ENCODE measurements at places on chromosomes 3 and 15.

DNA sequence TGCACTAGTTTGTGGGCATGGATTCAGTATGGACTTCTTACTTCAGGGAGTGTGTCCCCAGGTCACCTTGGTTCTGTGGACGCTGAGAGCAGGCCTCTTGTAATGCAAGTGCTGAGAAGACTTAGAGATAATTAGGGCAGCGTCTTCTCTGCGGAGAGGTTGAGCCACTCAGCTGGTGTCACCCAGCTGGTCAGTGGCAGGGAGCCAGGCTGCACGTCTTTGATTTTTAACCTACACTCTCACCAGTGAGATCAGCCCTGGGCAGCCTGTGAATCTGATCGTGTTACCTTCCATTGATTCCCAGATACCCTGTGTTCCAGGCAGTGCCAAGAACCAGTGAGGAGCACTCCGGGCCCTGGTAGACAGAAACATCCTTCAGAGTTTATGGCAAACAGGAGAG lies 92.6 kb downstream of the SLCO3A1 start:
- DNase-seq: no peak

DNA sequence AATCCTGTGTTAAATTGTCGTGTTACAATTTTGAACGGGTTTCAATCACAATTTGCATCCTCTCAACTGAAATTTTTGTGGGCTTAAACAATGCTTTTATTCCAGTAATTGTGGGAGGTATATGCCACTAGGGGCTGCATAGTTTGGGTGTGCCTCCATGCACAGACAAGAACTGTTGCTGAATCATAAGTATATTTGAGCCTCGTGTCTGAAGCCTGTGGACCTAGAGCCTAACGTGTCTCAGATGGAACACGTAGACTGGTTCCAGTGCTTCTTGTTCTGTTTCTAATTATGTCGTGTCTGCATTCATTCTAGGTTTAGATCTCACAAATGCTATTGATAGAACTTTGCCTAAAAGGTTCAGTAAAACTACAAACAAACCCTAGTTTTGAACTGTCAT lies 363.4 kb downstream of the RBMS3 start:
- no peak for DNase-seq

DNA sequence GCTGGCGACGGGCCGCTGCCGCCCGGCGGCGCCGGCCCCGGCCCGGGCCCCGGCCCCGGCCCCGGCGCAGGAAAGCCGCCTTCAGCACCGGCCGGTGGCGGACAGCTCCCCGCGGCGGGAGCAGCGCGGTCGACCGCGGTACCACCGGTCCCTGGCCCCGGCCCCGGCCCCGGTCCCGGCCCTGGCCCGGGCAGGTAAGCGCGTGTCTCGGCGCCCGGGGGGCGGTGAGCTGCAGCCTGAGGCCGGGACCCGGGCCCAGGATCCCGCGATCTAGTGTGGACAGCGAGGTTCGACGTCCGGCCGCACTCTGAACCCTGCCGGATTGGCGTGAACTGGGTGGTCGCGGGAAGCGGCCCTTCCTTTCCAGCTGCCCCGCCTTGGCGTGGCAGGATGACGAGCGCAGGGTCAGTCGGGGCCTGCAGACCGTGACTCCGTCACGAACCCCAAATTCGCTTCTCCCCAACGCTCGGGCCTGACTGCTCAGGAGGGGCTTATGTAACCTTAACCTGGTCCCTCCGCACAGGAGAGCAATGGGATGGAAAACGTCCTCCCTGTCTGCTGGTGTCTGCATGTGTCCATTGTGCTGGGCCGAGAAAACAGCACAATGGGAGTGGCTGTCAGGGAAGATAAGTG lies 472 bp downstream of the BSN start:
- peak; percentile 57 for DNase-seq

- no peak for DNase-seq
Observed at GRCh38 chr3:70805061-70805889, 492.8 kb upstream of the MDFIC2 start.

DNA sequence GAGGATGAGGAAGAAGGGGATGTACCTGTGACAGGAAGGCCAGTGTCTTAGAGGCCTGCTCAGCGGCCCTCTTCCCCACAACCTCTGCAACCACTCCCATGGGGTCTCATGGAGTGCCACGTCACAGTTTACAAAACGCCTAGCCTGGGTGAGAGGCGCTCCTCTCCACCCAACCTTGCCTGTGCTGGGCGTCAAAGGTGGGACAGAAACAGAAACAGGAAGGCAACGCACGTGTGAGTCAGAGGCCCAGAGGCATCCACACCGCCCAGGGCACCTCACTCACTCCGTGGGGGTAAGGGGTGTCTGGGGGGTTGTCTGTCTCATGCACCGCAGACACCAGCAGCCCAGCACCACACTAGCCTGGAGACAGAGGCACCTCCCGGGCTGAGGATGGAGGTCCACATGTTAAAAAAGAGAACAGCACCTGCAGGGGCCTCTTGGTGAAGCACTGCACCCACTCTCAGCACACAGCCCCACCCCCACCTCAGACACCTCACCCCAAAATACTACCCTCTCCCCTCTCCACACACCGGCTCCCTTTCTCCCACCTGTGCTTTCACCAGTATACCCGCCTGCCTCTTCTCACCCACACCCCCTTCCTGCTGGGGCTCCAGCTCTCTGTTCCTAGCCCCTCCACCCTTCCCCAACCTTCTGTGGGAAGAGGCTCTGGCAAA lies 4.7 kb upstream of the CALML4 start:
- DNase-seq: no peak

- DNase-seq: no peak
Observed at GRCh38 chr15:41790756-41791546, 16.7 kb downstream of the MAPKBP1 start.

- no peak for DNase-seq
Observed at GRCh38 chr15:48330105-48330785, 984 bp upstream of the DUT start.

DNA sequence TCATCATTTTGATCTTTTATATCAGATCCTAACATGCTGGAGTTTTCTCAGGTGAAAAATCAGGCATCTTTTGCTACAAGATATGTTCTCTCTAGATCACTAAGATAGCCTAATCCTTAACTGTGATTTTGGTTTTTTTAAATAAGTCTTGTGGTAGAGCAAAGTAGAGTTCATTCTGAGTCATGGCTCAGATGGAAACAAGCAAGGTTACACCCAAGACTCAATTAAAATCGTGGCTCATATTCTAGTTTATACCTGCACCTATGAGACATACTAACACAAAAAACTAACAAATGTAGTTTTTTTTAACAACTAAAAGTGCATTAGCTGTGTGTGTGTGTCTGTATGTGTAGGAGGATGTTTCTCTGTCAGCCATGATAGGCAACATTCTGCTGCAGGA lies 428.2 kb downstream of the NLGN1 start:
- DNase-seq: no peak

DNA sequence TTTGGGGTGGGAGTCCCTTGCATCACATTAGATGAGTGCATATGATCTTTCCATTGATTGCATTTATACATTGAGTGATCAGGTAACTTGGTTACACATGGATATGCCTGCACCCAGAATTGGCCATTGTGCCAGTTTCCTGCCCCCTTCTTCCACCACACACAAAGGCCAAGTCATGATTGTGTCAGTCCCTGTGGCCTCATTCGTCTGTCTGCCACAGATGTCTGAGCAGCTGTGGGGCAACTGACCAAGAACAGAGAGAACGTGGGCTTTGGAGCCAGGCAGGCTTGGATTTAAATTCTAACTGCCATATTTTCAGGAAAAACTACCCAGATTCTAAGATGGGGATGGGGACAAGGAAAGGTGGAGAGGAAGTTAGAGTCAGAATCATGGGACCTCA lies 27.0 kb downstream of the CCNL1 start:
- no peak for DNase-seq

DNA sequence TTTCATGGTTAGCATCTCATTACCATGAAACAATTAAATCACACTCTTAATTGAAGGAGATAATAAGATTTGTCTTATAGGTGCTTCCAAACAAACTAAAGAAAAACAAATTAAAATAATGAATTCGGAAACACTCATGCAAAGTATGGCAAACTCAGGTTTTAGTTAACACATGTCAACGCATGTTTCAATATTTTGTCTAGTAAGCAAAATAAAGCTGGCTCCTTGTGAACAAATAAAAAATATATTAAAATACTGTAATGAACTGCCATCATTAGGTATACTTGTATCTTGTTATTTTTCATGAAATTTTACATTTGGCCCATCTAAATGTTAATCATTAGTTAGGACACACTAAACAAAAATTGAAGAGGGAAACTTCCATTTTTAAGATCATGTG lies 519.2 kb downstream of the MECOM start:
- DNase-seq: no peak

DNA sequence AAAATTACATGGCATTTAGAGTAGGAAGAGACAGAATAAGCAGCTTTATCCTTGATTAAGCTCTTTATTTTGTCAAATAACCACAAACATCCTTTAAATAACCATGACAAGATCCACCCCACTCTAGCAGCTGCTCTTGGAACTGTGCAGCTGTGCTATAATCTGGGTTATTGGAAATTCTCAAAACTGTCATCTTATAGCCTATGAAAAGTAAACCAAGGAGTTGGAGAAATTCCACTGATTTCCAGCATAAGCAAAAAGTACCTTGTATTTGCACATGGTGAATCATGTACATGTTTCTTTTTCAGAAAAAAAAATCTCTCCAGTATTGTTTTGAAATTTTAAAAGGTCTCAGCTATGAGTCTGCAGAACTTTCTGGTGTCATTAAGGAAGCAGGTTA lies 88.8 kb upstream of the ABI3BP start:
- DNase-seq: no peak

DNA sequence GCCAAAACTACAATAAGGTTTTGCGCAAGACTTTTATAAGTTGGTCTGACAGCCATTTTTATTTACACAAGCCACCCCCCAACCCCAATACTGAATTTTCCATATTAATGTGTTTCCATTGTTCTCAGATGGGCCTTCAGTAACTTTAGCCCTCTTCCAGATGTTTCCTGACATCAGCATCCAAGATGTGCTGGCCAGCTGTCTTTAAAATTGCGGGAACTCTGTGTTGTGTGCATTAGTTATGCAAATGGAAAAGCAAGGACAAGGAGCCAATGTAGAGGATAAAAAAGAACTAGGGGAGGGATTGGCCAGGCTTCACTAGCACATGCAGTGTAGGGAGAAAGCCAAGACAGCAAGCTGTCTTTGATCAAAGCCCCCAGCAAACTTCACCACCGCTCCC lies 45.4 kb downstream of the COMMD2 start:
- DNase-seq: no peak

DNA sequence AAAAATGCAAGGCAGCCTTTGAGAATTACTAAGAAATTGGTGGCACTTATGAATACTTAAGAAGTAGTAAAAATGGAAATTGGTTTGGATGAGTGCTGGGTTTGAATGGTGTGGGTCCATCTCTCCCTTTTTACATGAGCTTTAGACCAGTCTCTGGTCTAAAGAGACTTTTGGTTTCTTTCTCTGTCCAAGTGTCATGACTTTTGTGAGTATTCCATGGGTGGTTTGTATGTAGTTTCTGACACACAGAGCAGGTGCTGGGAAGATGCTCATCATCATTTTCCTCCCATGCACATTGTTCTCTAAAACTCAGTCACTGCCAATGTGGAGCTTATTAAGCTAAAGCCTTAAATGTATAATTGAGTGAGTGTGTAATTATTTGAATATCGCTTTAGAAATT lies 63.5 kb downstream of the KAT2B start:
- no peak for DNase-seq

GRCh38 chr3:144437989-144438388 lies 466.4 kb downstream of the DIPK2A start:
- no peak for DNase-seq

DNA sequence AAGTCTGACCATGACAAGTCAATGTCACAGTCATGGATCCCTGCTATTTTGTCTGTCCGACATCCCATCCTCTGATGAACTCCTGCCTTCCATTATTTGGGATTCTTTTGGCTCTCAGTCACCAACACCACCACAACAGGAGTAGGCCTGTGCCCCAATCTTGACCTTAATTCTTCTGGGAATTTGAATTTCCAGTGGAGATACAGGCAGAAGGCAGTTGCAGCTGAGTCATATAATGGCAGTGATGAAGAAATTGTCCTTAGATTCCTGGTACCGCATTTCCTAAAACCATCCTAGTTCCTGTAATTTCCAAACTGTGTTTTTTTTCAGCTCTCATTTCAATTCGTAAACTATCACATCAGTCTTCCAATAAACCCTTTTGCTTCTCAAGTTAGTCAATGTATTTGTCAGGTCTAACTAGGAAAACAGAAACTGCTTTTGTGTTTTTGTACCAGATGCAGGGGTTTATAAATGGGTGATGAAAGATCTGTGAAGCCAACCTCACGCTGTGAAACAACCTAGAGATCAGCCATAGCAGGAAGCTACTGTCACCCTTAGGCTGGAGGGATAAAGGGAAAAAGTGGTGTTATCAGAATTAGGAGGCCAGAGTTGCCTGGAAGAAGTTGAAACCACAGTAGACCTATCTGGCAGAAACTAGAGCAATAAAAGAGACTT lies 126.3 kb upstream of the TMEM108 start:
- no peak for DNase-seq

DNA sequence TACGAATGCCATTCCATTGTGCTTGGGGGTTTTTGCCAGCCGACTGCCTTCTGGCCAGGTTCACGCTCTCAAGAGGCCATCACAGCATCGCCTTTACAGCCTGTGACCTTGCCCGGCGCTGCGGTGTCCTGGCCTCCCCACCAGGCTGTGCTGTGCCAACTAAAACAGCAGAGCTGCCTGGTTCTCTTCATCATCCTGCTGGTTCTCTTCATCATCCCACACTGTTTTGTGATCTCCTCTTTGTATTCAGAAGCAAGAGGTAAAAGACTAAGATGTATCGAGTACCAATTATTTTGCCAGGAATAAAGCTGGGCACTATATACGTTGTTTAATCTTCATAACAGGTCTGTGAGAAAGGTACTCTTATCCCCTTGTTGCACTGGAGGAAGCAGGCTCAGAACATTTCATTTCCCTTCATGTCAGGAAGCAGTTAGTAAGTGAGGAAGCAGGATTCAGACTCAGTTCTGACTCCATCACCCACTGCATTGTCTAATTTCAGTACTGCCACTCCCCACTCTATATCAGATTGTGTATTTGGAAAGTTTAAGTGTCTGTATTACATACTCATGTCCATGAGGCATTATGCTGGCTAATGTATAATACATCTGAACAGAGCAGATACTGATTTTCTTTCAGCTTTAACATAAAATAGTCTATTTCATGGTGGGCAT lies 92.7 kb downstream of the LRRC28 start:
- DNase-seq: peak; percentile 10

DNA sequence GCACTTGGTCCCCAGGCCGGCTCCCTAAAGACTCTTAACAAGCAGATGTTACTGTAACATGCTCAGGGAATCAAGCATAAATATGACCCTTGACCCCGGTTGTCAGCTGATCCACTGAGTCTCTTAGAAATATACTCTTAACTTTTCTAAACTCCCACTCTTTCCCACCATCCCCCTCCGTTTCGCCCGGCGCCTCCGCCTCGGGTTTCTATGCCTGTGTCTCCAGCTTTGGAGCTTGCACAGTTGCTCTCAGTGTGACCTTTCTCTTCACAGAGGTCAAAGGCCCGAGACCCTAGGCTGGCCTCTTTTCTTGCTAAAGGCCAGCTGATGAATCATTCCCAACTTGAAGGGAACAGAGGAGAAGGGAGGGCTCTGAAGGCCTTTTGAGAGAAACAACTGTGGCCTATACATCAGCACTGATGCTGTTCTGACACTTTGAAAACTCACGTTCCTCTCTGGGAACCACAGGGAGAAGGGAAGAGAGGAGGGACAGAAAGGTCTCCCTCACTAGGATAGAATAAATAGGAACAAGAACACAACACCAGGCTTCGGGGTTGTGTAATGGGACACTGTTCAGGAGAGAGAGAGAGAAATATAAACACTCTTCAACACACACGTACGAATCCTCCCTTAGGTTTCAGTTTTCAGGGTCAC lies 484.5 kb upstream of the NR2F2 start:
- DNase-seq: no peak

GRCh38 chr3:69715204-69715603 lies 24.1 kb upstream of the MITF start:
- DNase-seq: no peak
